CD4-positive, alpha-beta memory T cell (primary cell): ENCODE measurements at places on chromosomes 12 and 14.

- no peak for DNase-seq
These were observed 462.5 kb downstream of the NAV3 start for GRCh38 chr12:78293059-78293686.

GRCh38 chr14:22466491-22466890 lies 122.5 kb downstream of the DAD1 start:
- no peak for DNase-seq

GRCh38 chr12:100348657-100349454 lies 8.0 kb upstream of the SLC17A8 start:
- no peak for DNase-seq

- no peak for DNase-seq
These were observed 34.6 kb downstream of the TESC start for GRCh38 chr12:117064596-117064995.

- no peak for DNase-seq
These were observed 102.6 kb downstream of the NCOR2 start for GRCh38 chr12:124464830-124465229.

GRCh38 chr12:105445649-105446048 lies 115.2 kb downstream of the C12orf75 start:
- DNase-seq: no peak

DNA sequence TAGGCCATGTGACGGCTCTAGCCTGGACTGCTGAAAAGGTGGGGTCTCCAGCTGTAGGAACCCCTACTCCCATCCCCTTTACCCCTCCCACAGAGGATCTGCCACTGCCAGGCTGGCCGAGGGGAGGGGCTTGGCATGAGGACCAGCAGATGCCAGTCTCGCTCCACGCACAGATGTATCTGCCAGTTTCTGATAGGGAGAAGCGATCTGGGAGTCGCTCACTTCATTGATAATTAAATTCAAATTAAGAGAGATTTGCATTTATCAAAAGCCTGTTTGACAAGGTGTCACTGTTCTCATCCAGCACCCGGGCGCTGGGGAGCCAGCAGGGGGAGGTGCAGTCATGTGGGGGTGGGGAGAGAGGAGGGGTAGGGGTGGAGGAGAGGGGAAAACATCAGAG lies 217.6 kb upstream of the MYL2 start:
- DNase-seq: no peak

- DNase-seq: no peak
These were observed 151.8 kb upstream of the BTG1 start for GRCh38 chr12:92297405-92297804.

GRCh38 chr12:110248096-110248447 lies 33.0 kb upstream of the ATP2A2 start:
- DNase-seq: no peak
